Colonic mucosa (tissue), 4 donors: ENCODE measurements at places on chromosomes 2 and 18. TPM values are rescaled to one million over a fixed set of nuclear protein-coding genes. Genes with fewer than 3 reads are reported as not detected.

The SULT1C4 gene
- 0.59 TPM for total RNA-seq

The DPP4 gene
- 40.5 TPM for total RNA-seq

The KCNE4 gene
- total RNA-seq, result 2.1 TPM

DNA sequence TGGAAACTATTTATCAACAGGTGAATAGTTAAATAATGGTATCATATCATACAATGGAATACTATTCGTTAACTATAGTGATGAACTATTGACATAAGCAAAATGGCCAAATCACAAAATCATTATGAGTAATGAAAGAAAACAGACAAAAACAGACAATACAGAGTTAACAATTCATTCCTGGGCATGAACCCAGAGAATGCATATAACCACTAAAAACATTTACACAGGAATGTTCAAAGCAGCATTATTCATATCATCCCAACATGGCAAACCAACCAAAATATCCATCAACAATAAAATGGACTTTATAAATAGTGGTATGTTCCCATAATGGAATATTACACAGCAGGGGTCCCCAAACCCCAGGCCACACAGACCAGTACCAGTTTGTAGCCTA is 131.2 kb upstream of the CYP1B1 start:
- no peak overlapping the region for H3K27ac ChIP-seq
- H3K4me1 ChIP-seq, result no peaks in the 10 kb centered on the region
- H3K36me3 ChIP-seq, result no peaks in the 10 kb centered on the region
- no peak overlapping the region for H3K4me3 ChIP-seq

DNA sequence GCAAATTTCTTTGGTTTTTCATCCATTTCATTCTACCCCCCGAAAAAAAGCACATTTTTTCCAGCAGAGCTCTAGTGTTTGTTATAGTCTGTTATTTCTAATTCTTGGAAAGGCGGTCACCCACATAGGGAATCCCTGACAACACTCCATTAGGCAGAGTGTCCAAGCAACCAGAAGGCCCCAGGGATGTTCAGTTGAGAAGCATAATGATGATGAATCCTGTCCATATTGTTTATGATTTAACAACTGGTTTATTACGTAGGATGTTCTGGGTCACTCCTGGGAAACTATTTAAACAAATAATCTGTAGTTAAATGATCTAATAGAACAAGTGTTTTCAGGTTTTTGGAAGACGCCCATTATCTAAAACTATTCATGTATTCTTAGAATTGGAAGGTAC is 388.7 kb downstream of the TNS1 start:
- H3K36me3 ChIP-seq, result no peaks in the 10 kb centered on the region
- no peaks in the 10 kb centered on the region for H3K27me3 ChIP-seq
